ENCODE measurements at places on chromosomes 12 and 14. TPM values are rescaled to one million over a fixed set of nuclear protein-coding genes. Genes with fewer than 3 reads are reported as not detected.

DNA sequence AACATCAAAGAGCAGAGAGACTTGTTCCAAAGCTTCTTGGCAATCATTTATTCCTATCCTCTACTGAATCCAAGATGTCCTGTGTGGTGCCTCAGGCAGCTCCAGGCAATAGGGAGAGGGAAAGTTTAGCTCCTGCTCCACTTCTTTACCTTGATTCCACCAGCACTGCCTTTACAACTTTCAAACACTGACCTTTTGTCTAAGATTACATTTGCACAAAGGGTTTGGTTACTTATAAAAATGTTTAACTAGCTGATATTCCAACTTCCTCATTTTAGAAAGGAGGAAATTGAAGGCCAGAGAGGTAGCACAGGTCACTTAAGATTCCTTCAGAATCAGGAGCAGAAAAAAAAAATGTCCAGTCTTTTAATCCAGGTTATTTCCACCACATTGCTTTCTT is 192.7 kb downstream of the BTG1 start:
- no peaks in the 10 kb centered on the region for H3K27me3 ChIP-seq
- H3K36me3 ChIP-seq, result no peaks in the 10 kb centered on the region
- no peak overlapping the region for H3K4me3 ChIP-seq
- H3K4me1 ChIP-seq, result no peaks in the 10 kb centered on the region

DNA sequence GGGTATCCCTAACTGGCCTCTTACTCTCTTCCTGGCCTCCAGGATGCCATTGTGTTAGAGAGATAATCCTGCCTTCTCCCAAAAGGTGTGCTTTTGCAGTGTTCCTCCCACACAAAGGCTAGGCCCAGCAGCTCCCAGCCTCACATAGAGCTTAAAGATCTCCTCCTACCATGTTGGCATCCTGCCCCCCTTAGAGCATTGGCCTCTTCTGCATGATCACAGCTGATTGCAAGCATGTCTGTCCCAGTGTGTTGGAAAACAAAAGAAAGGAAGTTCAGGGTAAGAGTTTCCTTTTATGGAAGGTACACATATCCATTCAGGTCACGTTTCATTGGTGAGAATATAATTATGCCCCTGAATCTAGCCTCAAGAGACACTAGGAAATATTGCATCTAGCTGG is 405.4 kb downstream of the TMTC2 start:
- no peaks in the 10 kb centered on the region for H3K27me3 ChIP-seq
- no peaks in the 10 kb centered on the region for H3K36me3 ChIP-seq

Gene TMTC1
- 71.8 TPM for total RNA-seq

- H3K4me1 ChIP-seq, result peaks cover 26% of the 10 kb centered on the region
- H3K27me3 ChIP-seq, result no peaks in the 10 kb centered on the region
- peak; percentile 40 for DNase-seq
- no peak overlapping the region for H3K4me3 ChIP-seq
- H3K27ac ChIP-seq, result no peak overlapping the region
- no peaks in the 10 kb centered on the region for H3K36me3 ChIP-seq
Measured at GRCh38 chr14:92581206-92581605, 67.6 kb downstream of the RIN3 start.

- no peaks in the 10 kb centered on the region for H3K36me3 ChIP-seq
- DNase-seq, result no peak
- H3K27ac ChIP-seq, result no peak overlapping the region
- H3K4me1 ChIP-seq, result no peaks in the 10 kb centered on the region
- H3K4me3 ChIP-seq, result no peak overlapping the region
- no peaks in the 10 kb centered on the region for H3K27me3 ChIP-seq
Measured at GRCh38 chr14:72745546-72745945, 148.4 kb downstream of the DPF3 start.

Gene TOMM20L
- total RNA-seq, result not detected

Gene CLMN
- total RNA-seq, result 3.5 TPM

DNA sequence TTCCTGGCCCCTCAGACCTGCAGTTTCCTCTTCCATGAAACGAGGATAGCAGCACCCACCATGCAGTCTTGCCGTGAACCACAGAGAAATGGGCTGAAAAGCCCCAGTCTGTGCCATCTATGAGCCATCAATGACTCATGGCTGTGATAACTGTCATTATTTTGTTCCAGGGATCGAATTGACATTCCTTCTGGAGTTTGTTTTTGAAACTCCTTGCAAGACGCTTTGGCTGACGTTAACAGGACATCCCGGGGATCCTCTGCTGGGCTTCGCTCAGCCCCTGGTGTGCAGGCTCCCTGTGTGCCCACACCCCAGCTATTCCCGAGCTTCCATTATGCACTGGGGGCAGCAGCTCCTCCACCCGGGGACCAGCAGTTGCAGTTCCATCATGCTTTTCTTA is 33.8 kb downstream of the MMAB start:
- no peak overlapping the region for H3K27ac ChIP-seq
- DNase-seq, result no peak
- no peaks in the 10 kb centered on the region for H3K4me1 ChIP-seq
- no peak overlapping the region for H3K4me3 ChIP-seq
- peaks cover 36% of the 10 kb centered on the region for H3K36me3 ChIP-seq

GRCh38 chr12:54386403-54387113 is 2.0 kb upstream of the ZNF385A start:
- H3K4me3 ChIP-seq, result no peak overlapping the region
- no peak overlapping the region for H3K27ac ChIP-seq
- DNase-seq, result no peak
- H3K27me3 ChIP-seq, result no peaks in the 10 kb centered on the region

Gene TAS2R43
- total RNA-seq, result 10.0 TPM

DNA sequence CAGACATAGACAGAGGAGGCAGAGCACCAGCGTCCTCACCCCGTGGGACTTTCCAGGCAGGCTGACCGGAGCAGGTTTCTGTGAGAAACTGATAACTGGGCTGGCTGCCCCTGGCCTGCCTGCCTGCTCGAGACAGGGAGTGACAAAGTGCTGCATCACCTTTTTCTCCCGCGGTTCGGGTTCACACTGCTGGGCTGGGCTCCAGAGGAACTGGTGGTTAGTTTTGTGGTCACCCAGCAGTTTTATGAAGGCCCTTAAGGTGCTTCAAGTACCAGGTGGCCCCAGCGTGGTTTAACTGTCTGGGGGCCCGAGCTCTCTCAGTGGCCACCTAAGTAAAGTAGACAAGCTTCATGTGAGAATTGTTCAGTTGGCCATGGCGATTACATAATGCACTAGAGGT is 1073.6 kb downstream of the BCL11B start:
- H3K27me3 ChIP-seq, result no peaks in the 10 kb centered on the region
- DNase-seq, result no peak
- no peaks in the 10 kb centered on the region for H3K4me1 ChIP-seq
- no peak overlapping the region for H3K4me3 ChIP-seq
- H3K36me3 ChIP-seq, result no peaks in the 10 kb centered on the region
- no peak overlapping the region for H3K27ac ChIP-seq

GRCh38 chr12:27198036-27198435 is 46.0 kb upstream of the STK38L start:
- H3K27me3 ChIP-seq, result no peaks in the 10 kb centered on the region
- H3K27ac ChIP-seq, result peak overlapping the region; percentile 81
- H3K36me3 ChIP-seq, result no peaks in the 10 kb centered on the region
- H3K4me3 ChIP-seq, result no peak overlapping the region
- DNase-seq, result peak; percentile 86
- H3K4me1 ChIP-seq, result peaks cover 60% of the 10 kb centered on the region

Gene PLEK2
- total RNA-seq, result 7.8 TPM

GRCh38 chr12:131920902-131921840 is 7.9 kb upstream of the PUS1 start:
- H3K27me3 ChIP-seq, result no peaks in the 10 kb centered on the region
- DNase-seq, result no peak
- no peak overlapping the region for H3K27ac ChIP-seq
- H3K36me3 ChIP-seq, result peaks cover 30% of the 10 kb centered on the region
- H3K4me1 ChIP-seq, result no peaks in the 10 kb centered on the region

Gene LGALS3
- 249 TPM for total RNA-seq

DNA sequence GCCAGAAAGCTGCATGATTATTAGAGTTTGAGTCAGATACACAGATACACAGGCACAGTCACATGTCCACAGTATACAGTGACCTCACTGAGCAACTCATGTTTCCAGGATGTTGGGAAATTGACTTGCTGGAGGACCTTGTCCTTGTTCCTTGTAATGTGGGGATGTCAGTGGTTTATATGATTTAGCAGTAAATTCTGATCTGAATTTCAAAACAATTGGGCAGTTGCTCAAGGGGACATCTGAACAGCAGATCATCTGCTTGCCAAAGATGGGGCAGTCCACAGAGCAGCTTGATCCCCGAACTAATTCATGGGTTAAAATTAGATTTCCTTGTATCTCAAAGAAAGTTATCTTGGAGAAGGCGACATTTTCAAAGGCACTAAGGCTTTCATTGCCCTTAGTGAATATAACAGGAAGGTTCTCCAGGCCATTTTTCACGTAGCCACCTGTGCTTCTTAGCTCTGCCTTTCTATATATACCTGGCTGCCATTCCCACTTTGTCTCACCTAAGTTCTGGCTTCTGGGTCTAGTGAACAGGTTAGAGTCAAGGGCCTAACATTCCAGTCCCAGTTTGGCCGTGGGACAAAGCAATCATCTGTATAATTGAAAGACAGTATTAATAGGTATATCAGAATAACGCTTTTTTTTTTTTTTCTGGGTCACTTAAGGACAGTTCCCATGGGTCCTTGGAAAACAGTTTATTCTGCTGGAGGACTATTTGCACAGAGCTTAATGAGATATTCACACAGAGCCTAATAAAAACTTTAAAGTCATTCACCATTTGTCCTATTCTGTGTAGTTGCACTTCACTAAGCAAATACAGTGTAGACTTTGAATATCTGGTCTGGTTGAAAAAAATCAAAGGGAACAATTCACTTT is 64.9 kb upstream of the STRN3 start:
- H3K4me1 ChIP-seq, result peaks cover 18% of the 10 kb centered on the region
- H3K27me3 ChIP-seq, result no peaks in the 10 kb centered on the region
- no peaks in the 10 kb centered on the region for H3K36me3 ChIP-seq
- no peak overlapping the region for H3K4me3 ChIP-seq

DNA sequence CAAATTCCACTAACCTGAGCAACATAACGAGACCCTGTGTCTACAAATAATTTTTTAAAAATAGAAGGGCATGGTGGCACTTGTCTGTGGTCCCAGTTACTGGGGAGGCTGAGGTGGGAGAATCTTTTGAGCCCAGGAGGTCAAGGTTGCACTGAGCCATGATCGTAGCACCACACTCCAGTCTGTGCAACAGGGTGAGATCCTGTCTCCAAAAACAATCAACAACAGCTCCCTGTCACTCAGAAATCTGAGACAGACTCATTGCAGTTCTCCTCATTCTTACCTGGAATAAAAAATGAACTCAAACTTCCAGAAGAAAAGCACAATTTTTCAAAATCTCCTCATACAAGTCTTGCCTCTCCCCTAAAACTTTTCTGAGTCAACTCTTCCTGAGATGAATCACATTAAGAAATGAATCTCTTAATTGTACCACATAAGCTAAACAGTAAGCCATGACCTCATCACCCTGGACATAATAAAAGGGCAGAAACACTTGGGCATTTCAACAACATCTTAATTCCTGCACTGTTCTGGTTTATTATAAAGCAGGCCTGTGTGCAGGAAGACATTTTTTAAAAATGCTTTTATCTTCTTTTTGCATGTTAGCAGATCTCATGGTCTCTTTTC is 214.3 kb upstream of the CDKN3 start:
- DNase-seq, result no peak
- H3K27me3 ChIP-seq, result no peaks in the 10 kb centered on the region
- no peak overlapping the region for H3K4me3 ChIP-seq
- H3K27ac ChIP-seq, result no peak overlapping the region

DNA sequence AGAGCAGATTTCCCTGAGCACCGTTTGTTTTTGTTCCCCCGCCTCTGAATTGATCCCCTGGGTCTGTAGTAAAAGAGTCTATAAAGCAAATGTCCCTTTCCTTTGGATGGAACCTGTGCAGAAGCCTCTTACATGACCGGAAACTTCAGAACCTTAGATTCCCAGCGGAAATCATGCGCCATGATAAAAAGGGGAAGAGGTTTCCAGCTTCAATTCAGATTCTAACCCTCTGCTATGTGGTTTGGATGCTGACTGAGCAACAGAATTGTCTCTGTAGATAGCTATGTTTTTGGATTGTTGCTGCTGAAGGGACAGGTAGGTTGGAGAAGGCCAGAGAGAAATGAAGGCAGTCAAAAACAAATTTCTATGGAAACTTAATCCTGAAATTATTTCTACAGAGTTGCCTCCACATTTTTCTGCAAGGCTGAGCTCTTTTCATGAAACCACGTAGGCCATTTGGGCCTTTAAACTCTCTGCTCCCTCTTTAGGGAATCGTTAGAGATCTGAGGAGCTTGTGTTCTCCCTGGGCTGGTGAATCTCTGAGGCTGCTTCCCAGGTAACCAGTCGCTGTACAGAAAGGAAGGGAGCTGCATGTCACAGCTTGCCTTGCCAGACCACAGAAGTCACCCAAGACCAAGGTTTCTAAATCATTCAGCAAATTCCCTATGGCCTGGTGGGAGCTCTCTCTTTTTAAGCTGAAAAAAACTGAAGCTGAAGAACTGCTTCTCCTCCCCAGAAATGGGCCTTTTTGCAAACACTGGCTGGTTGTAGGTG is 28.7 kb upstream of the OR10P1 start:
- no peak overlapping the region for H3K27ac ChIP-seq
- DNase-seq, result no peak
- H3K4me1 ChIP-seq, result no peaks in the 10 kb centered on the region
- no peaks in the 10 kb centered on the region for H3K36me3 ChIP-seq

Gene GLT1D1
- total RNA-seq, result 0.36 TPM

Gene TGFB3
- total RNA-seq, result 44.0 TPM

- no peak overlapping the region for H3K27ac ChIP-seq
- no peaks in the 10 kb centered on the region for H3K36me3 ChIP-seq
- DNase-seq, result no peak
- no peaks in the 10 kb centered on the region for H3K4me1 ChIP-seq
- H3K27me3 ChIP-seq, result no peaks in the 10 kb centered on the region
- H3K4me3 ChIP-seq, result no peak overlapping the region
Measured at GRCh38 chr14:91805659-91806058, 61.7 kb downstream of the TC2N start.

Gene IL26
- total RNA-seq, result 0.36 TPM

DNA sequence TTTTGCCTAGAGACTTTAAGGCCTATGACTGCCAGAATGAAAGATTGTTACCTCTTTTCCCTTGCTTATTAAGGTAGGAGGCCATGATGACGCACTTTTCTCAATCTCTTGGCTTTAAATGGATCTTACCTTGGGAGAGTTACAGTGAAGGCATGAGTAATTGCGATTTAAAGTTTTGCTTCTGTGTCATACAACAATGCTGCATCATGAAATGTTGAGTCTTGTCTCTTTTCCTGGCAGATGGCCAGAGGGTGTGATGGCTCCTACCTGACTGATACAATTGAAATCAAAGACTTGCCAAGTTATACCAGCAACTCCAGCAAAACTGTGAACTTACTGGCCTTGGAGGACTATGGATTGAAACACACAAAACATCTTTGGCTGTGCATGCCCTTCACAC is 17.2 kb upstream of the LRRK2 start:
- H3K27ac ChIP-seq, result no peak overlapping the region
- H3K4me1 ChIP-seq, result peaks cover 4% of the 10 kb centered on the region
- DNase-seq, result no peak
- no peaks in the 10 kb centered on the region for H3K27me3 ChIP-seq
- no peak overlapping the region for H3K4me3 ChIP-seq
